Tibial nerve (tissue), 4 donors: ENCODE measurements at places on chromosomes 12 and 14. TPM values are rescaled to one million over a fixed set of nuclear protein-coding genes. Genes with fewer than 3 reads are reported as not detected.

- no peak for DNase-seq
These were observed 3.6 kb upstream of the FGF6 start for GRCh38 chr12:4448943-4449850.

The BEST3 gene
- total RNA-seq, result not detected

GRCh38 chr12:111249018-111249370 is 119.9 kb downstream of the PHETA1 start:
- DNase-seq, result no peak

GRCh38 chr12:124321556-124322270 is 26.8 kb downstream of the RFLNA start:
- DNase-seq, result no peak

The TMED8 gene
- total RNA-seq, result 11.7 TPM

DNA sequence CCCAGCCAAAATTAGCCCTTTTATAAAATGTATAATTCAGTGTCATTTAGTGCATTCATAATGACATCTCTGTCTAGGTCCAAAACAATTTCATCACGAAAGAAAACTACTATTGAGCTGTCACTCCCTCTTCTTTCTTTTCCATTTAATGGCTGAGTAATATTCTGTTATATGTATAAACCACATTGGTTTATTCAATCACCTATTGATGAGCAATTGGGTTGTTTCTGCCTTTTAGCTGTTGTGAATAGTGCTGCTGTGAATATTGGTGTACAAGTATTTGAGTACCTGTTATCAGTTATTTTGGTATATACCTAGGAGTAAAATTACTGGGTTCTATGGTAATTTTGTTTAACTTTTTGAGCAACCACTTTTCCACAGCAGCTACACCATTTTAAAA is 7.2 kb downstream of the DNM1L start:
- no peak for DNase-seq

GRCh38 chr12:42705863-42706262 is 116.3 kb upstream of the PRICKLE1 start:
- peak; percentile 70 for DNase-seq

The CLEC7A gene
- 6.5 TPM for total RNA-seq

DNA sequence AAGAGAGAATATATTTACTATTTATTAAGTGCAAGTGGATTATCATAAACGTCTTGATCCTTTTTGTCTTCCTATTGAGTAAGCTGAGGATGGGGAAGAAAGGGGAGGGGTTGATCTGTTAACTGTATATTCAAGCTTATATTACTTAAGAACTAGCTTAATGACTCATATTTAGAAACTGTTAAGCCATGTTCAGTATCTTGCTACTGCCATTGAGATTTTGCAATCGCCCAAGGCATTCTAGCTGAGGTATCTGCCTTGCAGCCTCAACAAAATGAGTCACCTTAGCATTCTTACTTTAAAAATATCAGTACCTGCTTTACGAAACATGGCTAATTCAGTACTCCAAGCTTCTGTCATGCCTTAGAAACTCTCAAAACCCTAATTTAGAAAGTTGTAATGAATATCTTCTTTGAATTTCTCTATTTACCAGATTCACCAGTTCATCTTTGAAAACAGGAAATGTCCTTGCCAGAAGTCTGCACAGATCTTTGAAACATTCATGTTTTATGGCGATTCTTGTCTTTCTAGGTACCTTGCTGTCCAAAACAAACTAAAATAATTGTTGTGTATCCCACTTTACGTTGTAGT is 76.1 kb downstream of the ALG10B start:
- no peak for DNase-seq

GRCh38 chr14:24659916-24660570 is 26.1 kb upstream of the GZMB start:
- DNase-seq, result no peak

The C12orf56 gene
- total RNA-seq, result 11.6 TPM

The LPAR5 gene
- total RNA-seq, result 2.7 TPM

DNA sequence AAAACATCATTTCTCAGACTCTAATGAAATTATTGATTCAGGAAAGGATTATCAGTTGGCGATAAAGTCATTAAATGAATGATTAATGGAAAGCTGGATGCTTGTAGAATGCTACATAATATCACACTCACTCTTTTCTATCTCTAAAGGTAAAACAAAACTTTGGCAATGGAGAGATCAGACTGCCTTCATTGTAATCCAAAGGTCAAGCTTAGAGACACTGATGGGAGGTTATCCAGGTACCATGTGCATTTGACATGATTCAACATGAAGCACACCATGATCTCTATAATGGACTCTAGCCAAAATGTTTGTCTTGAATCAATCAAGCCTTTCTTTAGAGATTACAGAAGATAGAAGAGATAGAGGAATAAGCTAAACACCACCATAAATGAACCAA is 110.1 kb upstream of the USP44 start:
- no peak for DNase-seq

DNA sequence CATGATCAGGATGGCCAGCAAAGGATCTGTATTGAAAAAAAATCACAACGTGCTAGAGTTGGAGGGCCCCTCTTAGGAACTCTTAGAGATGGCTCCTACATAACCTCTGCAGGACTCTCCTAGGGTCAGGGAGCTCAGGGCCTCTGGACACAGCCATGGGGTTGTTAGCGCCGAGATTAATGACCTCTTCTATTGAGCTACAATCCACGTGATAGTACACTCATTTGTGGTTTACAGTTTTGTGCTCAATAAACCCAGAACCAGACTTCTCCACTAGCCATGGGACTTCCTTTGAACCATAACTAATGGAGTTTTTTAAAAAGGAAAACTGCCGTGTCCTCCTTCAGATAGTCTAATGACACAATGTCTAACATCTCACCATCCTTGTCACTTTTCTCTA is 29.6 kb upstream of the HDAC7 start:
- DNase-seq, result no peak

- DNase-seq, result no peak
These were observed 648.9 kb downstream of the VRK1 start for GRCh38 chr14:97446087-97446486.

The RNF34 gene
- 39.8 TPM for total RNA-seq

The HSPB8 gene
- total RNA-seq, result 16.1 TPM

The MEG3 gene
- 169 TPM for total RNA-seq

GRCh38 chr12:110743571-110744093 is 941 bp upstream of the PPP1CC start:
- DNase-seq, result peak; percentile 38

- DNase-seq, result no peak
These were observed 122.9 kb downstream of the PAX9 start for GRCh38 chr14:36784541-36784940.

DNA sequence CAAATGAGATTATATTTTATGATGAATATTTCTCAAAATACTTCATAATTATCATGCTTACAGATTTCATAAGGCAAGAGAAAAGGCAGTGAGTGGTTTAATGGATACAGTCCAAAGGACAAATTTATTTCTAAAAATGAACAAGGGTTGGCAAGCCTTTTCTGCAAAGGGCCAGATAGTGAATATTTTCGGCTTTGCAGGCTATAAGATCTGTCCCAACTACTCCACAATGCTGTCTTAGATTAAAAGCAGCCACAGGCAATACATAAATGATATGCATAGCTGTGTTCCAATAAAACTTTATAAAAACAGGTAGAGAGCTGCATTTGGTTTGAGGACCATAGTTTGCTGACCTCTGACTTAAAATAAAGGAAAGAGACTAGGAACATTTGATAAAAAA is 42.9 kb upstream of the STK38L start:
- no peak for DNase-seq

GRCh38 chr14:75835156-75835725 is 146.6 kb downstream of the TGFB3 start:
- DNase-seq, result no peak

DNA sequence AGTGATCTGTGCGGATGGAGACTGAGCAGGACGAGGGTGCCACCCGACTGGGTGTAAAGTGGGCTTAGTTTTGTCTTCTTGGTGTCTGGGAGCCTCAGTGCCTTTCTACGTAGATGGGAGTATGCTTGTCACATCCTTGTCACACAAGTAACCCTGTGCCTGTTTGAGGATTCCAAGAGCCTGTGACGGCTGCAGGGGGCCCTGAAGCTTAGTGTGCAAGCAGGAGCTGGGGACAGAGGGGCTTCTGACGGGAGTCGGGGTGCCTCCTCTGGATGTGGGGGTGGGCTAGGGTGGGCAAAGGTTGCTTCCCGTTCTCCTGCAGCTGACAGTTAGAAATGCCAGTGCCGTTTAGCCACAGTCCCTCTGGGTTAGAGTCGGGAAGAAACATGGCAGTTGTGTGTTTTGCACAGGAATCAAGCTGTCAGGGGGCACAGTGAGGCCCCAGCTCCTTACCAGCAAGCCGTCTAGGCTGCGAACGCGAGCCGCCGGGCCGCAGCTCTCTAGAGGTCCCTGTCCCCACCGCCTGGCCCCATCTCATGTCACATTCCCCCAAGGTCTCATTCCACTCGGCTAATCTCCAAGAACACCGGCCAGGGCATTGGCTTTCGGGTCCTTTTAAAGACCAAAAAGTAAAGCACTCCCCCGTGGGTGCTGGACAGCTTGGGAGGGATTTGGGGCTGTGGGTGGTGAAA is 7.0 kb downstream of the RTL1 start:
- no peak for DNase-seq

DNA sequence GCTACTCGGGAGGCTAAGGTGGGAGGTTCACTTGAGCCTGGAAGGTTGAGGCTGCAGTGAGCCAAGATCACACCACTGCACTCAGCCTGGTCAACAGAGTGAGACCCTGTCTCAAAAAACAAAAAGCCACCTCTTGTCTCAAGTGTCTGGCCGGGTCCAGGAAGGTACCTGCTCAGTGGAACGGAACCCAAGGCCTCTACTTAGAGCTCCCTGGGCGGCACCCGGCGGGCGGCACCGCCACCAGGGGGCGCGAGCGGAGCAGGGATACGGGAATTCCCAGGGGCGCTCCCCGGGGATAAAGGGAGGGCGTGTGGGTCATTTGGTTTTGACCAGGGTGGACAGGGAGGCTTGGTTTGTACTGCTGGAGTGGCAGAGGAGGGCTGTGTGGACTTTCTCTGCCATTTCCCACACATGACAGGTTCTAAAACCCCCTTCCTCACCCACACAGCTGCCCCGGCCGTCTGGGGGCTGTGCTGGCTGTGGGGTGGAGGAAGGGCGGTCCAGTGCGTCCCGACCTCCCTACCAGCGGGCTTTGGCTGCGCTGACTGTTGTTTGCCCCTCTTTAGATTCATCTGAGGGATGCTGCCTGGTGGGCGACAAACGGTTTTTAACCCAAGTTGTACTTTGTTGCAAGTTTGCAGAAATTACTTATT is 91.4 kb downstream of the SETD3 start:
- DNase-seq, result no peak

DNA sequence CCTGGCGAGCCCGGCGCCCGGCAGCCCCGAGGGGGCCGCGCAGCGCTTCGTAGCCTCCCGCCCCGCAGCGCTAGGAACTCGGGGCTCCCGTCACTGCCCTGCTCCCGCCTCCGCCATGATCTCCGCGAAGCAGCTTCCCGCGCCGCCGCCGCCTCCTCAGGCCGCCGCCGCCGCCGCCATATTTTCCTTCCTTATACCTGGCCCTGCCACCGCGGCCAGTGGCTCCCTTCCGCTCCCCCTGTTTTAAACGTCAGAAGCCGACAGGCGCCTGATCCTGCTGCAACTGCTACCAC is 286 bp downstream of the PPP4R3A start:
- DNase-seq, result no peak

DNA sequence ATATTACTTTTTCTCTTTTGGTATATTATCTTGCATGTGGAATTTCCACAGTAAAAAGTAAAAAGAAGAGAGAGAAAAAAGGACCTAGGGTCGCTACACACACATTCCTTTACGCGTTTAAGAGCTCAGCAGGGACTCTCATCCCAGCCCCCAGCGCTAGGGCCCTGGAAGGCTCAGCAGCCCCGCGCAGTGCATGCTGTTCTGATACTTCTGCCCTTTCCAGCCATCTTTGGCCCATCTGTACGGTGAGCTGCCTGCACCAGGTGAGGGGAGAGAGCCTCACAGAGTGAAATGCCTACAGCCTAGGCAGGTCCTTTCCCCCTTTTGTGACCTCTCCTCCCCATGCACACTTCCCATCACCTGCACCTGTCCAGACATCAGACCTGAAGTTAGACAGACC is 1.6 kb upstream of the LTBR start:
- no peak for DNase-seq

GRCh38 chr12:42792265-42792664 is 202.7 kb upstream of the PRICKLE1 start:
- DNase-seq, result no peak

The PHETA1 gene
- total RNA-seq, result 15.9 TPM

The GRIP1 gene
- 3.0 TPM for total RNA-seq

DNA sequence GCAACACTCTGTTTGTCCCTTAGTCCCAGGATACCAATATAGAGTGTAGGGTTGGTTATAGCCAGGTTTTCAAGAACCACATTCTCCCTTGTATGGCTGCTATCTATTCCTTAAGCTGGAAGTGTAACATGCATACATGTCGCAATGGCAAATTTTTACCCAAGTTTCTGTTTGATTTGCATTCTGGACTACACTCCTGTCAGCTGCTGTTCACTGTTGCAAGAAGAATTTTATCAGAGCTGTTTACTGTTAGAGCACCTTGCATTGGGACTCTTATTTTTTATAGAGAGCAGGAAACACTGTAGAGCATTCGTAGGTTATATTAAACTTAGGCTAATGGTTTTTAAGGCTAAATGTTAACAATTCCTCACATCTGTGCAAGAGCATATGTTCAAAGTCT is 376.0 kb upstream of the LRFN5 start:
- no peak for DNase-seq

- no peak for DNase-seq
These were observed 60.7 kb upstream of the DCD start for GRCh38 chr12:54708826-54709225.

The CCDC91 gene
- 47.1 TPM for total RNA-seq

The BHLHE41 gene
- total RNA-seq, result 12.7 TPM

The TSPAN19 gene
- total RNA-seq, result not detected

The RDH5 gene
- total RNA-seq, result 54.6 TPM

- DNase-seq, result no peak
These were observed 37.8 kb upstream of the FICD start for GRCh38 chr12:108477055-108477880.

GRCh38 chr12:2739832-2740641 is 54.7 kb upstream of the FKBP4 start:
- DNase-seq, result peak; percentile 22

DNA sequence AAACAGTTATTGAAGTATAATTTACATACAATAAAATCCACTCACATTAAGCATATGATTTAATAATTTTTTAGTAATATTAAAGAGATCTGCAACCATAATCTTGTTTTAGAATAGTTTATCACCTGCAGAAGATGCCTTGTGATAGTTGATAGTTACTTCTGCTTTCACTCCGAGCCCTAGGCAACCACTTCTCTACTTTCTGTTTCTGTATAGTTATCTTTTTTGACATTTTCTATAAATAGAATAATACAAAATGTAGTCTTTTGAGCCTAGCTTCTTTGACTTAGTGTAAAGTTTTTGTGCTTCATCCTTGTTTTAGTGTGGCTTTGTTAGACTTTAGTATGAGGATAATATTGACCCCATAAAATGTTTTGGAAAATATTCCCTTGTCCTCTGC is 111.0 kb downstream of the MNAT1 start:
- no peak for DNase-seq
